ENCODE measurements at places on chromosomes 6 and 20.

GRCh38 chr6:4402477-4402976, 267.2 kb upstream of the ECI2 start:
- DNase-seq, result peak; percentile 78

GRCh38 chr6:14638906-14639761, 521.6 kb downstream of the CD83 start:
- DNase-seq, result peak; percentile 30

- no peak for DNase-seq
Measured at GRCh38 chr6:5871296-5871695, 135.4 kb downstream of the NRN1 start.

DNA sequence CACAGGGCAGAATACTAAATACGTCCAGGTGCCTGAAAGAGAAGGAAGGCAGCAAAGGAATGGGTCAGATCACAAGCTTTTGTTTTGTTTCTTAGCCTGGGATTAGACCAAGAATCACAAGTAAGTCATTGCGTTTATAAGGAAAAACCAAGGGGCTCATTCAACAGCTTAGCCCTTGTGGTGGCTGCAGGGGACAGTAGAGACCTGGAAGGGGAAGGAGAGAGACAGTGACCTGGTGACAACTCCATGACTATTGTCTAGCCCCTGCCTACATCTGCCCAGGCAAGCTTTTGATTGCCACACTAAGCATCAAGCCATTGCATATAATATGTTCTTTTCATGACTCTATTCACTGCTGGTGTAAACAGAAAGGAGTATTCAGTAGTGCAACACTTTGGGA, 30.2 kb upstream of the TBC1D7 start:
- no peak for DNase-seq

DNA sequence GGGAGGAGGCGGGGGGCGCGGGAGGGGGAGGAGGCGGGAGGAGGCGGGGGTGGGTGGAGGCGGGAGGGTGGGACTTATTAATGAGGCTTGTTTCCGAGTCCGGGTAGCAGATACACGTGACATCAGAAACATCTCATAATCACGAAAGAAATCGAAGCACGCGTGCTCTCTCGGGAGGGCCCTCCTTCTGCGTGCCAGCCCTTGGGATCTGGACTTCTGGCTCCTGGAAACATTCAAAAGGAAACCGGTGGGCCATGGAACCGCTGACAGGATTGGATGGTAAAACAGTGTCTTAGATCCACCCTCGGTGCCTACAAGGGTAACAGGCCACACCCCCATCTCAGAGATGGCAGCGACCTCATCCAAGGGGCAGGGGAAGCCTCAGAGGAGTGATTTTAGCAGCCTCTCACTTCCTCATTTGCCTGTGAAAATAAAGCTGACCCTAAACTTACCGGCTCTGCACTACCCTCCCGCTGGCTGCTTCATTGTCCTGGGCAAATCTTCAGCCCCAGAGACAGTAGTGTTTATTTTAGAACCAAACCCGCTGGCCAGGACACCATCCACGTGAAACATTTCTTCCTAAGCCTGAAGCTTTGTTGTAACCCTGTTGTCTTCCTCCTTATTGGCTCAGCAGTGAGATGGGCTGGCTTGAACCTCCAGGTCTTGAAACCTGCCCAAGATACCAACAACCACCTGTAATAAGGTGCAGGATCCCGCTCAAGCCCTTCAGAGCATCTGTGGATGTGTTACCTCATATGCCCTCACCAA, 97.5 kb downstream of the PSMG4 start:
- peak; percentile 58 for DNase-seq

DNA sequence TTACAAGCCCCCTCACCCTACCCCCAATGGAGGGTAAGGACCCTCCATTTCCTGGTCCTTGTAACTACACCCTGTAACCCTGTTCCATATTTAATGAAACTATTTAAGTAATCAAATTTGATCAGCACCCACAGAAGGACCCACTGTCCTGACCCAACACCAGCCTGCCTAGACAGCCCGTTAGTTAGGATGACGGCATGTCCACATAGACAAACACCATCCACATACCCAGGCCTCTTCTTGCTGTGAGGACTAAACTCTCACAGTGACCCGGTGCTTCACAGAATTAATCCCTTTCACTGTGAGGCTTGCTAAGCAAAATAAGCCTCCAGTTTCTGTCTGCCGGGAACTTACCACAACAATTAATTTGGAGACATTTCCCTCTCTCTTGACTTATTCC, 32.8 kb upstream of the FOXQ1 start:
- DNase-seq, result no peak

DNA sequence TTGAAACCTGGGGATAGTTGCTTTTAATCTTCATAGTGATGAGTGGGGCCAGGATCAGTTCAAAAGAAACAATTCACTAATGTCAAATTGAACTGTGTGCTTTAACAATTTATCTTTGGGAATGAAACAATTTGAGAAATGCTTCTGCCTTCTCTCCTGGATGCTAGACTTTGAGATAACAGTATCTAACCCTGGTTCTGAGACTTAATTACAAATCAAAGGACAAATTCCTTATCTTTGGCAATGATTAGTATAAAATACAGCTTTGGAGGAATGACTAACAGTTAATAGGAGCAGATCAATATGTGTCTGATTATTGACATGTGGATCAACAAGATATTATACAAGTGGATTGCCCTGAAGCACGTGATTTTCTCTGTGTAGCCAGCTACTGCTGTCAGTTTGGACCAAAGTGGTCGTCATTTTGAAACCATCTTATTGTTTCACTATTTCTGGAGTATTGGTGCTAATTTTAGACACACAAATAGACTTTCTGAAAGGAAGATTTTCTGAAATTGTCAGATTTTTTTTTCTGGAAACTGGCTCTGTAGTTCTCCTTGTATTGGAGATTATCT, 6.2 kb upstream of the FLRT3 start:
- no peak for DNase-seq

GRCh38 chr6:88499436-88499835, 333.3 kb upstream of the CNR1 start:
- DNase-seq, result no peak

DNA sequence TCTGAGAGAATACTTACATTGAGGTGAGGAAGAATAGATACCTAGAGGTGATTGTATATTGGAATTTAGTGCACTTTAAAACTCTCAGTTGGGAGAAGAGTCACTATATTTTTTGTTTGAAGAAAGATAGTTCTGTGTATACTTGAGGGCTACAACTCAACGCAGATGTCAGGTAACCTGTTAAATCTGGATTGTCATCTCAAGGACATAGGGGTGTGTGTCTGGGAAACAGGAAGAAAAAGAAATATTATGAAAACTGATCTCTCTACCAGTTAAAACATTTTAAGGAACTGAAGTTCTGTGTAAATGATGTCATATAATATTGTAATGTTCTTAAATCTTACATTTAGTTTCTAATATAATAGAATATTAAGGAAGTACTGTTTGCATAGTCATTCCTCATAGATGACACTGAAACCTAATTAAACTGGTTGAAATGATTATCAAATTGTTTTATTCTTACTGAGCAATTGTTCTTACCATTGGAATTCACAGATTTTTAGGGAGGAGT, 86.2 kb downstream of the SMAP1 start:
- DNase-seq, result no peak

DNA sequence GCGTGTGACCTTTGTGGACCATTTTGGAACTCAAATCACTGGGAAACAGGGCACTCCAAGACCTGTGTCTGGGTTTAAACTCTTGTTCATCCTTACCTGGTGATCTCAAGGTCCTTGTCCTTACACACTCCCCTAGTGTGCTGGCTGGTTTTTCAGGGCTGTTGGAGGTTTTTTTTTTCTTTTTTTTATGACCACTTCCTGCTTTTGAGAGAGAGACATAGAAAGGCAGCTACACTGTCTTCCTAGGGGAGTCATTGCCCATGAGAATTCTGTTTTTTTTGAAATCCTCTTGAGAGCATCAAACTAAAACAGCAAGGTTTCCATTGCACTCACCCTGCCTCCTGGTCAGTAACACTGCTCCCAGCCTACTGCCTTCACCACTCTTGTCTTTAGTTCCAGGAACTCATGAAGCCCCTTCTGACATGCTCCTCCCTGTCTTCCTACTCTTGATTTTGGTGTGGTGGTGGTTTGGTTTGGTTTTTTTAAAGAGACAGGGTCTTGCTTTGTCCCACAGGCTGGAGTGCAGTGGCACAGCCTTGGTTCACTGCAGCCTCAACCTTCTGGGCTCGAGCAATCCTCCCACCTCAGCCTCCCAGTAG, 28.6 kb downstream of the PRPH2 start:
- DNase-seq, result no peak
